ENCODE measurements at places on chromosomes 2 and 18.

GRCh38 chr18:79489051-79489898, 93.5 kb downstream of the NFATC1 start:
- no peak for DNase-seq

GRCh38 chr18:31396796-31397612, 20.4 kb downstream of the DSG4 start:
- no peak for DNase-seq

- DNase-seq = no peak
These were observed 805.6 kb upstream of the KLHL29 start for GRCh38 chr2:22579341-22579740.

- DNase-seq = no peak
These were observed 154.1 kb downstream of the FHOD3 start for GRCh38 chr18:36451454-36452251.

GRCh38 chr18:43170586-43170985, 55.1 kb upstream of the RIT2 start:
- no peak for DNase-seq

DNA sequence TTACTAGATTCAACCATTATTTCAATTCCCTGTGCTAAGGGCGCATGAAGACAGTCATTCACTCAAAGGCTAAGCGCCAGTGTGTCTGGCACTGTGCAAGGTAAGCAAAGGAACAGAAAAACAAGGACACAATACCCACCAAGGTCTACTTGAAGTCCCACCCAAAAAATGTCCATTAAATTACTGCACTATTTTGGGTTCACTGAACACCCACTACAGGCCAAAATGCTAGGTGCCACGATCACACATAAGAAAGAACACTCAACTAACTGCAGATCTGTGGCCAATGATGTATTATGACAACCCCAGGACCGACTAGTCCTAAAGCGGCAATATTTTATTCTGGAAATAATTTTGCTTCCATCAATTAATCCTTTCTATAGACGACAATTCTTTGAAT, 1.8 kb downstream of the TMEM131 start:
- no peak for DNase-seq

DNA sequence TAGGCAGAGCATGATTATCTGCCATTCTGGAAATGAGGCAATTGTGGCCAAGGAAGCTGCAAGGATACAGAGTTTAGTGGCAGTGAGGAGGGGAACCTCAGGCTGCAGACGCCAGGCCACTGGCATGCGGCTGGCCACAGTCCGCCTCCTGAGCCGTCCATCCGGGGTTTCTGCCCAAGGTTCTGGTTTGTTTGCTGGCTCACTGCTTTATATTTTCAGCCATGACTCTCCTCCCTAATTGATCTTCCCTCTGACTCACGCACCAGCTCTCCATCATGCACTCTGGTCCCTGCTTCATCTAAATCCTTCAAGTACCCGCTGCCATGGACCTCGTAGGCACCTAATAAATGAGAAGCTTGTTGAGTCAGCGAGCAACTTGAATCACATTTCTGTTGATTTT, 107.8 kb upstream of the REV1 start:
- no peak for DNase-seq

Measured in germinal center (tissue), 1 donor.